CD4-positive, alpha-beta T cell treated with Interleukin-2 at 100 ng/mL for 4 hours (primary cell): ENCODE measurements at places on chromosomes 5 and 9.

DNA sequence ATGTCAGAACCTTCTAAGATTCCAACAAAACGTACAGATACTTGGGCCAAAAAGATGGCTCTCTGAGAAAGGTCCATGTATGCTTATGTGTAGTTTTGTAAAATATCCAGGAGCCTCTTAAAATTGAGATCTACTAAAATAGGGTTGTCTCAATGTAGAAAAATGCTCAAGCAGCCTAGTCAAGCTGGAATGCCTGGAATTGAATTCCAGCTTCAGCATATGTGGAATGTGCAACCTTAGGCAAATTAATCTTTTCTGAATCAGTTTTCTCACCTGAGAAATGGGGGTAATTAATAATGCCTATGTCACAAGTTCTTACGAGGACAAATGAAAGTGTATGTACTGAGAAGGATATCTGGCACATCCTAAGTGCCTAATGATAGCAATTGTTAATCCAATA is 662.4 kb downstream of the DTWD2 start:
- DNase-seq: no peak

- no peak for DNase-seq
Observed at GRCh38 chr9:132234535-132234934, 72.7 kb downstream of the NTNG2 start.

DNA sequence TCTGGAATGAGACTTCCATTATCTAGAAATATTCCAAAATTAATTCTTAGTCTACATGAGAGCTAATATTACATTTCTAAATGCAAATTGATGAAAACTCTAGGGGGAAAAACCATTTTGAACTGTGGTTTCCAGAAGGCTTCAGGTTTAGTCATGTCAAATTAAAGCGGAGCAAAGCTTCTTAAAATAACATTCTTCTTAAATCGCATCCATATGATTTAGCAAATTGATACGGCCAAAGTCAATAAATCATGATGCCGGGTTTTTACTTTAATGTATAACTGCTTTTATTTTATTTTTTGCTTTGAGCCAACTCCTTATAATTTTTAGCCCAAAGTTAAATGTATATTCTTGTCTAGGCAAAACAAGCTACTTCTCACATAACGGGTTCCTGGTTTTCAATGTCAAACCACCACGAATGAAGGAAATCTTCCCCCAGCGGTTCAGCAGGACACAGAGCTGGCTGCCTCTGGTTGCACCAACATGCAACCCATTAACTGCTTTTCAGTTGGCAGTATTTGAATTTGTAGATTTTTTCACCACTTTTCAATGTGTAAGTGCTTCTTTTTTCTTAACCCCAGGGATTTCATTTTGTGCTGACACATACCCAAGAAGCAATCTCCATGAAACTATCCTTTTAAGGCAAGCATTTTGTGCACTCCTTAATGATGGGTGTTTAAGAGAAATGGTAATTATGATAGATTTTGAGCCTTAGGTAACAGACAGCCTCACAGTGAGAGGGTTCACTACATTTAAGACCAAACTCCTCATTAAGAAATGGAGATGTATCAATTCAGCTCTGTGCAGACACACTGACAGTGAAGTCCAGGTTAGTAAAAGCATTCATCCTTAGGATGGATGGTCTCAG is 35.5 kb downstream of the EFNA5 start:
- no peak for DNase-seq

- no peak for DNase-seq
Observed at GRCh38 chr9:31112491-31112890, 1272.0 kb upstream of the ACO1 start.

DNA sequence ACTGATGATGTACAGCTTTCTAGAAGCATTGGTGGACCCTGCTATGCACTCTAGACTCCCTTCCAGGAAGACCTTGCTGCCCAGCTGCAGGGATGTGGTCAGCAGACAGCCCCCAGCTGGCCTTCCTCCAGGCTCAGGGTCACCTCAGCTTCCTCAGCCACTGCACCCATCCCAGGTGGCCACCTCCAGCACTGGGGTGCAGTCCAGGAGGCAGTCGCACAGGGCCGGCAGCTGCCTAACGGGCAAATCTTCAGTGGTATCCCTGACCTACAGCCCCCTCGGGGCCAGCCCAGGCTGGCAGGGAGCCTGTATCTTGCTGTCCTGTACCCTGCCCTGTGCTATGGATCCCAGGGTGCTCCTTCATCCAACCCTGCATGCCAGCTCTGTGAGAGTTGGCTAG is 81.8 kb downstream of the GADD45G start:
- DNase-seq: no peak

DNA sequence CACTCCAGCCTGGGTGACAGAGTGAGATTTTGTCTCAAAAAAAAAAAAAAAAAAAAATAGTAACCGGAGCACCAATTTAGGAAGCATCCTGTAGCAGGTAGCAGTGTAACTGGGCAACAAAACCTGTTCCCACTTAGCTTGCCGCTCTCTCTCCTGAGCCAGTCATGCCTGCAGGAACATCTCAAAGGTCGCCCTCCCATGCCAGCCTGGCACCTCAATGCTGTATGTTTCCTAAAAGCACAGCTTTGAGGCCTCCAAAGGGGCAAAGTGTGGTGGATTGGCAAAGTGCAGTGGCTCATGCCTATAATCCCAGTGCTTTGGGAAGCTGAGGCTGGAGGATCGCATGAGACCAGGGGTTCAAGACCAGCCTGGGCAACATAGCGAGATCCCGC is 22.3 kb upstream of the FUBP3 start:
- DNase-seq: no peak

- peak; percentile 10 for DNase-seq
Observed at GRCh38 chr5:131795879-131796792, 681 bp downstream of the FNIP1 start.

DNA sequence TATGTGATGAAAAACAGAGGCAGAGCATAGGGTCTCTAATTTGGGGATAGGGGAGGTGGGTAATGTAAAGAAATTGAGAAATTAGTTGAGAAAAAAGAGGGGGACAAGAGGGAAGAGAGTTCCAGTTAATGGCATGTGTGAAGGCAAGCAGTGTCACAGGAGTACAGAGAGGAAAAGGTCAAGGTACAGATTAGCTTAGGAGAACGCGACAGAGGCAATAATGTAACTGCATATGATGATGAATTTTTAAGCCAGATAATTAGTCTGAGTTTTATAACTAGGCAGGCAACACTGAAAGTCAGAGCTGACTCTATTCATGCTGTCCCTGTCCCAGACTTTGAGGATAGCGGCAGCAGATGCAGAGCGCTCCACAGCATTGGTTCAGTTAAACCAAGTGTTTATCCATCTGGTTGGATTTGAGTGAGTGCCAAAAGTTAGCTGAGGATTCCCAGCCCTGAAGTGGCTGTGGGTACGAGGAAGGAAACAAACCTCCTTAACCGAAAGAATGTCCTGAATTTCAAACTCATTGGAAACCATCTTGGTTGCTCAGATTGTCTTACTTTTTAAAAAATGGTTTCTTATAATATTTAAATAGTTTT is 315.2 kb downstream of the ARHGAP26 start:
- DNase-seq: no peak

DNA sequence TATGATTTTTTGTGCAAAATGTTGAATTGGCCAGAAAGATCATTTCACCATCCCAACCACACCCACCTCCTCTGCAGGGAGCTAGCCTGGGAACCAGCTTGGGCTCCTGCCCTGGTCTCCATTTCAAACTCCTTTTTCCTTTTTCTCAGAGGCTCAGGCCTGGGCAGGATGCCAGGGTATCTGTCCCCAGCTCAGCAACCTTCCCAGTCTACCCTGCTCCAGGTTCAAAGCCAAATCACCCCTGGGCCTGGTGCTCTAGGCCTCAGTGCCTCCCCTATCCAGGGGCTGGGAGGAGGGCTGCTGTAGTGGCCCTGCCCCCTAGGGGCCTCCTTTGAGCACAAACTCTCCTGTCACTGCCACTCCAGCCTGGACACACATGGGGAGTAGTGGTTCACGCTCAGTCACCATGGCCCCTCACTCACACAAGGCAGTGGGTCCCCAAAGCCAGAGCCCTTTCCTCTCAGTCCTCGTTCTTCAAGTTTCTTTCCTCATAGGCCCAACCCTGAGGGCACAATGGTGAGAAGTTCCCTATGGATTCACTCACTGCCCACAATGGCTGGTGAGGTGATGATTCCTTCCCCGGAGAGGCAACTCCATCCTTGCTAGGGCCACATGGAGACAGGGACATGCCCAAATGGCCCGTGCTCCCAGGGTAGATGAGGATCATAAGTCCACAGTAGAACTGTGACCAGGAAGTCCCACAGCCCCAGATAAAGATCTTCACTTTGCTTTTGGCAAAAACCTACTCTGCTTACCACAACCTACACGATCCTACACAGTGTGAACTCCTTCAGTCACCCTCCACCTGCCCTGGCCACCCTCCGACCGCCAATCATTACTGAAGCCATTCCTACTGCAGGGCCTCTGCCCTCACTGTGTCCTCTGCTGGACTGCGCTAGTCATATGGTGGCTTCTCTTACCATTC is 1.6 kb upstream of the ST6GALNAC4 start:
- DNase-seq: no peak
